ENCODE measurements at places on chromosomes 16 and 17.

GRCh38 chr17:65158622-65159021 is 21.5 kb downstream of the RGS9 start:
- no peak for DNase-seq

GRCh38 chr17:6454495-6455320 is 10.5 kb downstream of the PIMREG start:
- DNase-seq, result no peak

GRCh38 chr17:74072340-74072739 is 131.1 kb upstream of the RPL38 start:
- DNase-seq, result no peak

GRCh38 chr17:57782062-57782490 is 37.0 kb upstream of the CCDC182 start:
- DNase-seq, result no peak

Measured in MG63 (cell line).